ENCODE measurements at places on chromosomes 1 and 21.

- DNase-seq: no peak
Observed at GRCh38 chr1:7770669-7770996, 463 bp upstream of the VAMP3 start.

DNA sequence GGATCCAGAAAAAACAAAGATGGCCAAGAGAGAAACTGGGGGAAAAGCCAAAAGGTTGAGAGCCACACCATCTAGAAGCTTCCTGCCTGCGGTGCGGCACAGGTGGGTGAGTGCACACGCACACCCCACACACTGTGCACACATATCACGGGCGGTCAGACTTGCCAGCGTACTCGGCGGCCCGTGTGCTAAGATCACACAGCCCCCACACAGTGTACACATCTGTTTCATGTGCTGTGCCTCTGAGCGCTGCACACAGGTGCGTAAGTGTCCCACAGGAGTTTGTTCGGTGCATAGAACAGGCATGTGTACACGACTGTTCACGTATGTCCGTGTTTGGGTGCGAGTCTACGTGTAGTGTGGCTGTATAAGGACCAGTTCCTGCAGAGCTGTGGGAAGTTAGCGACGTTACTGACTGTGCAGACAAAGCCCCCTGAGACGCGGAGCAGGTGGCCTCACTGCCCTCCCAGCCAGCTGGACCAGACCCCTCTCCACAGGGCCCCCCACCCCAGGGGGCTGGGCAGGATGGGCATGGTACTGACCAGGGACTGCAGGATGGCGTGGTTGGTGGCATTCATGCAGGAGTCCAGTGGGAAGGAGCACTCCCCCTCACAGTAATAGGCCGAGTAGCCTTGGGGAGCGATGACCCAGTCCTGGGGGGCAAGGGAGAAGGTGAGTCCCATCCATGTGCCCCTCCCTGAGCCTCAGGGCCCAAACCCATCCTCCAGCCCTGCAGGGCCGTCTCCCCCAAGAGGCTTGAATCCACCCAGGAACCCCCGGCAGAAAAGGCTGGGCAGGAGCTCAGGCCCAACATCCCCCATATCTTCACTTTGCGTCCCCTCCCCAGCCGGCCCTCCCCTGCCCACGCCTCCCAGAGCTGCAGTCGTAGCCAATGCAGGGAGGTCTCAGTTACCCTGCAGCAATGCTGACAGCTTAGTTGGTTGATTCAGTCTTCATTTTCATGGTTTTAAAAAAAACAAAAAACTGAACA is 8.3 kb downstream of the OXCT2 start:
- DNase-seq: no peak

DNA sequence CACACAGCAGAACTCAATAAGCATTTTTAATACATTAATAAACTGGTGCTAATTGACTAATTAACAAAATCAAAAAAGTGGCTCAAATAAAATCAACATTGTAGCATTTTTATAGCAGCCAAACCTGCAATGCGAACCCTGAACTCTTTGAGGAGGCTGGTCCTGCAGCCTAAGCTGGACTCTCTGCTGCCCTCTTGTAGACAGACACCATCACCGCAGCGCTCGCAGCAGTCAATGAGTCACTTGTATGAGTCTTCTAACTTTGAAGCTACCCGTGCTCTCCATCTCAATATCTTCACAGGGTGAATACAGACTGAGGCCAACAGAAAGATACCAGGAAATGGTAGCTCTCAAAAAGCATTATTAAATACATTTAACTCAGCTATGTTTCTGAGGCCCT is 9.7 kb upstream of the KRTAP7-1 start:
- DNase-seq: no peak

GRCh38 chr1:205451202-205451601 is 4.6 kb downstream of the BLACAT1 start:
- DNase-seq: no peak

DNA sequence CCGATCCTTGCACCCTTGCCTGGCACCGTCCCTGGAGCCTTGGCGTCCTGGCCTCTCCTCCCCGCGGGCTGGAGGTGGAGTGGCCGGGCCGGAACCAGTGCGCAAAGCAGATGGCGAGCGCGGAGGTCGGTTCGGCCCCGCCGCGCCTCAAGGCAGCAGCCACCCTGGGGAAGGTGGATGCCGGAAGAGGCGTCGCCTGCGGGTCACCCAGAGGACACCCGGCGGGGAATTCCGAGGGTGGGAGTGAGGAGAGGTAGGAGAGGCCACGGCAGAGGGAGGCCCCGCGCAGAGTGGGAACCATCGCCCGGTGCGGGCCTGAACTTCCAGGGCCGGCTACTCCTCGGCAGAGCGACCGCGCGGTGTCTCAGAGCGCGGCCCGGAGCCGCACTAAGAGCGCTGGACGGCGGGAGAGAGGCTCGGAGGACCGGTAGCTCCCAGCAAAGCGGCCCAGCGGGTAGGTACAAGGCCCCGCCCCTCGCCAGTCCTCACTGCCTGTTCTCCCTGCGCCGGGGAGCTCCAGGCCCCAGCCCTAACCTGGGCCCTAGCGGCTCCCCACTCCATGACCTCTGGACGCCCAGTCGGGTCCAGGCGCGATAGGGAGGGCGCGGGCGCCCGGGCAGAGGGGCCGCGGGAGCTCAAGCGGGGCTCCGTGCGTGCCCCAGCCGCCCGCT is at the start of gene RNF207:
Gene RNF207, plus strand, starts transcription at position 271 of the 671 bp plus-strand sequence. CDS start 417 bp downstream, outside the sequence.
- no peak for DNase-seq

Measured in substantia nigra (tissue), 51 donors.